ENCODE measurements at places on chromosomes 5 and 9.
A peak's percentile ranks its signal among the peaks of the same experiment; 100 is the strongest.

DNA sequence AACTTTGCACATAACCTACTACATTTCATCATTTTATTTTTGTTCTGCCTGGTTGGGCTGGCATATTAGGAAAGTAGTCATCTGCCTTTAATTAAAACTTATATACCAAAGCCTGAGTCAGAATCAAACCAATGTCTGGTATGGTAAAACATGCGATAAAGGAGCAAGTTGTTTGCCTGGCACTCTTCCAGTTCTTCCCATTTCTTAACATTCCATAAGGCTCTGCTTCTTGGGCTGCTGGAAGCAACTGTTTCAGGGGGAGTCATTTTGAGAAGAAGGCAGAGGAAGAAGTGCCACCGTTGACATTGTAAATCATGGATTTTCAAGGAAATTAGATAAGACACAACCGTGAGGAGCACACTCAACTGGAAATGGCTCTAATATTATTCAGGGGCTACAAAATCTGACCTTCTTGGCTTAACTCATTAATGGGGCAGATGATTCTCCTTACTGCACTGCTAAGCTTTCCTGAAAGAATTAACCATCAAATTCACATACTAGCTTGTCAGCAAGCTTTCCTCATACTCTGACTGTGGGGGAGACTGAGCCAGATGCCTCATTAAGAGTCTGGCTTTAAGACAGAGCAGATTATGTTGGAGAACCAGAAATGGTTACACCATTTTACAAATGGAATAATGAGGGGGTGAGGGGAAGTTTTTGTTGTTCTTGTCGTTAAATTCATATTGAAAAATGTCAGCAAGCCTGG, 391.0 kb downstream of the TMEM232 start:
- H3K4me3 ChIP-seq, result no peak overlapping the region
- H3K36me3 ChIP-seq, result no peaks in the 10 kb centered on the region
- H3K27ac ChIP-seq, result no peak overlapping the region
- no peaks in the 10 kb centered on the region for H3K27me3 ChIP-seq
- no peaks in the 10 kb centered on the region for H3K4me1 ChIP-seq

DNA sequence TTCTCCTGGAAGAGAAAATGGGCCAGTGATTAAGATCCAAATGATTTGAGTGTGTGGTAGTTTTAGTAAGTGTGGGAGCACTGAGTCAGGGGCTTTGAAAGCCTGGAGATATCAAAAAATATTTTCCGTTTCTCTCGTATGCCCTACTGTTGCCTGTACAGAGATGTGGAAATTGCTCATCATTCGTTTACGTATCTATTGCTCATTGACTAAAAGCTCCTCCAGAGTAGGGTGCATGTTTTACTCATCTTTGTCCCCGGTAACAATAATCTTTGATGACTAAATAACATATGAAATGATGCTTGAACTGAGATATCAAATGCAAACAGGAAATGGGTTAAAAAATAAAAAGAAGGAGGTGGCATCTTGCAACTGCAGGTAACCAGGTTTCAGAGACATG, 114.2 kb upstream of the FST start:
- no peaks in the 10 kb centered on the region for H3K36me3 ChIP-seq
- no peak overlapping the region for H3K27ac ChIP-seq
- no peaks in the 10 kb centered on the region for H3K4me1 ChIP-seq
- DNase-seq, result no peak
- no peak overlapping the region for H3K4me3 ChIP-seq

GRCh38 chr9:69867081-69867814, 46.6 kb downstream of the CFAP95 start:
- no peaks in the 10 kb centered on the region for H3K36me3 ChIP-seq
- no peak overlapping the region for H3K4me3 ChIP-seq
- H3K27me3 ChIP-seq, result no peaks in the 10 kb centered on the region
- no peak for DNase-seq

GRCh38 chr5:35458824-35459207, 158.8 kb upstream of the SPEF2 start:
- DNase-seq, result peak; percentile 41
- no peak overlapping the region for H3K27ac ChIP-seq

DNA sequence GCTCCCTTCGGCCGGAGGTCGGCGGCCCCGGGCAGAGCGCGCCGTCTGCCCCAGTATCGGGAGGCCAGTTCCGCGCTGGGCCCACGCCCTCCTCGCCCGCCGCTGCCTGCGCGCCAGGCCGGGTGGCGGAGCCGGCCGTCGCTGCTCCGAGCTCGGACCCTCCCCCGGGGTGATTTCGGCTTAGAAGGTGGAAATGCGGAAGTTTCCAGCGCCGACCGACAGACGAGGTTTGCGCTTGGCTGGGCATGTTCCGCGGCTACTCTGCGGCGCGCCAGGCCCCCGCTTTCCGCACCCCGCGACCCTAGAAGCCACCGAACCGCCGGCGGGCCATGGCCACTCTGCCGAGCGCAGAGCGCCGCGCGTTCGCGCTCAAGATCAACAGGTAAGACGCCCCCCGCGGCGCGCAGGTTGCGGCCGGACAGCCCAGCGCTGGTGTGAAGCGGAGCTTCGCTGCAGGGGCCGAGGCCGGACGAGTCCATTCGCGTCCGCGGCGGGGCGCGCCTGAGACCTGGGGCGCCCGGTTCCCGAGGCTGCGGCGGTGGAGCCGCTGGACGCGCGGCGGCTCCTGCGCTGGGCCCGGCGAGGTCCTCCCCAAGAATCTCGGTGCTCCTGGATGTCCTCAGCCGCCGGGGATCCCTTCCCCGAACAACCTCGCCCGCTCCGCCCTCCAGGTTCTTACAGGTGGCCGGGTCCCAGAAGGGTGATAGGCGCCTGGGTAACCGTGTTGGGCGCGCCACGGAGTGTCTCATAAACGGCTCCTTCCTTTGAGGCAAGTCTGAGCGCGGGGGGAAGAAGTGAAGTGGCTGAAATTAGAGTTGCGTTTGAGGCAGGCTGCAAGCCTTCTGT, at the start of gene DOCK8:
Gene DOCK8, plus strand, starts transcription at position 218 of the 846 bp plus-strand sequence. Its CDS starts 112 bp downstream, at position 330.
- H3K4me3 ChIP-seq, result peak within 1 kb of the TSS; percentile 83
- no peaks in the 10 kb centered on the region for H3K27me3 ChIP-seq
- H3K36me3 ChIP-seq, result no peaks in the 10 kb centered on the region
- peaks cover 40% of the 10 kb centered on the region for H3K4me1 ChIP-seq
- H3K27ac ChIP-seq, result peak within 1 kb of the TSS; percentile 95
- DNase-seq, result peak; percentile 82

DNA sequence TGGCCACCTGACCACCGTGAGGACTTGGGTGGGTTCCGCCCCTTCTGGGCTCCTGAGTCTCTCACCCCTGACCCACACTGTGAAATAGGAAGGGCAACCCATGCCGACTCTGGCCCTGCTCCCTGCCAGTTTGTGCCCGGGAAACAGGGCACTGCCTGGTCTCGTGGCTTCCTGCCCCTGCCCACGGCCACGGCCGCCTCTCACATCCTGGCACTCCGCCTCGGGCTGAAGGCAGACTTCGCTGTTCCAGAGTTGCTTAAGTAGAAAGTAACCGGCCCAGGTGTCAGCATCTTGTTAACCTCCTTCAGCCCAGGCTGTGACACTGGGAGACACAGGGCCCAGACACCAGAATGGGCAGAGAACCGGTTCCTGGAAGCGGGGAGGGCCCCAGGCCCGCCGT, 68.7 kb upstream of the RNU6ATAC start:
- peaks cover under 1% of the 10 kb centered on the region for H3K4me1 ChIP-seq
- H3K27ac ChIP-seq, result no peak overlapping the region
- no peaks in the 10 kb centered on the region for H3K36me3 ChIP-seq
- H3K27me3 ChIP-seq, result no peaks in the 10 kb centered on the region

- peak overlapping the region; percentile 92 for H3K27ac ChIP-seq
- no peaks in the 10 kb centered on the region for H3K36me3 ChIP-seq
- peak overlapping the region; percentile 52 for H3K4me3 ChIP-seq
- no peaks in the 10 kb centered on the region for H3K27me3 ChIP-seq
These were observed 1.3 kb downstream of the ARSB start for GRCh38 chr5:78983601-78984438.

GRCh38 chr9:136054146-136054545, 40.9 kb downstream of the NACC2 start:
- no peak for DNase-seq
- no peaks in the 10 kb centered on the region for H3K36me3 ChIP-seq
- H3K27ac ChIP-seq, result no peak overlapping the region

DNA sequence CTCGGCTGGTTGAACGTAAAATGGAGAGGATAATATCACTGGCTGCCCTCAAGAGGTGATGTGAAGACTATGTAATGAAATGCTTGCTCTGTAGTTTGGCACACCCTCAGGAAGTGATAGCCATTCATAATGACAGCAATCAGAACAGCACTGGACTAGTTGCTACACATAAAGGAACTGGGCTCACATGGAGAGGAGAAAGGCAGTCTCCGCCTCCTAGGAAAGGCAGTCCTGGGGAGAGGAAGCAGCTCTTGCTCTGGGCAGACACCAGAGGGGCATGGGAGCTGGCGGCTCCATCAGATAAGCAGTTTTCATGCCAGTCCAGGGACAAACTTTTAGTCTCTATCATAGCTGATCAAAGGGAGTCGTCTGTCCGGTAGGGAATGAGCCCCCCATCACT, 46.9 kb downstream of the ARHGEF37 start:
- no peaks in the 10 kb centered on the region for H3K27me3 ChIP-seq
- DNase-seq, result no peak
- peaks cover 10% of the 10 kb centered on the region for H3K36me3 ChIP-seq

DNA sequence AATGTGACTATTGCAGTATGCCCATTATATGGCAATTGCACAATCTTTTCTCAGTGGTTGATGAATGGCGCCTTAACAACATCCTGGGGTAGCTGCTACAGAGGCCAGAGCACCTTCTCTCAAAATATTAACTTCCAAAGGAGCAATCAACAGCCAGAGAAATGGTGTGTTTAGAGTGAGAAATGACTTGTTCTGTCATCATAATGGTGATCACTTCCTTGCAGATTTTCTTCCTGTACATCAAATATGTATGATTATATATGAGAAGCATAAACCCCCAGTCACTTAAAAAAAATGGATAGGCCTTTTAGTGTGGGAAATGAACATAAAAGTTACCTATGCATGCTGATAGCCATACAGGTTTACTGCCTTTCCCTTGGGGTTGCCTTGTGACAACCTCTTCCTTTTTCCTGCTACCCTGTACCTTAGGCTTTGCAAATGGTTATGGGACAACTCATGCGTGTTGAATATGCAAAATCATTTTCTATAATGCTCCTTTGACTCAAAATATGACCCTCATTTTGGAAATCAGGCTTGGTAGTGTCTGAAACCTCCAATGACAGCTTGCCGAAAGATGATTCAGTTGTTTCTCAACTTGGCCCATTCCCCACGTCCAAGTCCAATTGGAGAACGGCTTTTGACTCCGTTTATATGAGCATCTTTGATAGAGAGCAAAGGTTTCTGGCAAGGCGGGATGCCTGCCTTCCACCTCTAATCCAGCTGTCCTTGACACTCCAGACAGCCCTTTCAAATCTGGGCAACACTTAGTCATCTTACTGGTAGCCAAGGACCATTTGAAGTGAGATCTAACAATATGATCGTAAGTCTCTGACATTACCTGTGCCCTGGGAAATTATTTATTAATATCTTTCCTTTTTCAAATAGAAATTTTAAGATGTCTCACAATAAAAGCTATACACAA, 69.3 kb downstream of the SLC1A1 start:
- no peak for DNase-seq
- no peaks in the 10 kb centered on the region for H3K4me1 ChIP-seq
- no peaks in the 10 kb centered on the region for H3K27me3 ChIP-seq
- H3K4me3 ChIP-seq, result no peak overlapping the region
- no peaks in the 10 kb centered on the region for H3K36me3 ChIP-seq
- no peak overlapping the region for H3K27ac ChIP-seq

- DNase-seq, result no peak
- H3K4me1 ChIP-seq, result peaks cover 25% of the 10 kb centered on the region
- H3K36me3 ChIP-seq, result no peaks in the 10 kb centered on the region
- H3K27me3 ChIP-seq, result no peaks in the 10 kb centered on the region
- H3K4me3 ChIP-seq, result no peak overlapping the region
- H3K27ac ChIP-seq, result no peak overlapping the region
These were observed 16.2 kb downstream of the PGGT1B start for GRCh38 chr5:115246361-115246991.

DNA sequence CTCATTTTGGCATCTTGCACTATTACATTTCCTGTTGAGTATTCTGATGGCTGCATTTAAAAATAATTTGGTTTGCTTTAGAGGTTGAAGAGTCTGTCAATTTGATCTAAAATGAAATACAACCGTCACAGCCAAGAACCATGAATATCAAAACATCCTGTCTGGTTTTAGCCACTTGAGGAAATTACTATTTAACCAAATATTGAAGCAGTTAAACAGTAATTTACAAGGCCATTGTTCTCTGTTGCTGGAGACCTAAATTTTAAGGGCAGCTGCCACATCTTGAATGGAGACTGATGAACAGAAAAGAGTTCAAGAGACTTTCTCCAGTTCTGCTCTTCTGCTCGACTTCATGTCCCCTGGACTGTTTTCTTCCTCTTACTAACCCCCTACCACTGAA, 549.4 kb downstream of the LRRC70 start:
- no peak overlapping the region for H3K27ac ChIP-seq
- H3K27me3 ChIP-seq, result no peaks in the 10 kb centered on the region
- DNase-seq, result no peak
- H3K36me3 ChIP-seq, result no peaks in the 10 kb centered on the region

- H3K27me3 ChIP-seq, result no peaks in the 10 kb centered on the region
- H3K4me1 ChIP-seq, result peaks cover 36% of the 10 kb centered on the region
- H3K27ac ChIP-seq, result no peak overlapping the region
- H3K4me3 ChIP-seq, result no peak overlapping the region
- DNase-seq, result no peak
- no peaks in the 10 kb centered on the region for H3K36me3 ChIP-seq
These were observed 5.5 kb downstream of the ARHGEF37 start for GRCh38 chr5:149586708-149587318.

DNA sequence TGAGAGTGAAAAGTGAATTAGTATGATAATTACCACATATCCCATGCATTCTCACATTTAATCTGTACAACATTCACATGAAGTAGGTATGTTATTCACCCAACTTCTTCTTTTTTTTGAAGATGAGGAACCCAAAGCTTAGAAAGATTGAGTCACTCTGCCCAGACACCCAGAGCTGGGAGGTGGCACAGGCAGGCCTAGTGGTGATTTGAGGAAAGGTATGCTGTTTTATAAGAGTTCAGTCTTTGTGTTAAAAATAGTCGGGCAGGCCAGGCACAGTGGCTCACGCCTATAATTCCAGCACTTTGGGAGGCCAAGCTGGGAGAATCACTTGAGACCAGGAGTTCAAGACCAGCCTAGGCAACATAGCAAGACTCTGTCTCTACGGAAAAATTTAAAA, 285.3 kb downstream of the NR3C1 start:
- no peak overlapping the region for H3K27ac ChIP-seq
- H3K36me3 ChIP-seq, result no peaks in the 10 kb centered on the region
- H3K4me1 ChIP-seq, result peaks cover 7% of the 10 kb centered on the region
- DNase-seq, result no peak
- no peak overlapping the region for H3K4me3 ChIP-seq
- no peaks in the 10 kb centered on the region for H3K27me3 ChIP-seq

DNA sequence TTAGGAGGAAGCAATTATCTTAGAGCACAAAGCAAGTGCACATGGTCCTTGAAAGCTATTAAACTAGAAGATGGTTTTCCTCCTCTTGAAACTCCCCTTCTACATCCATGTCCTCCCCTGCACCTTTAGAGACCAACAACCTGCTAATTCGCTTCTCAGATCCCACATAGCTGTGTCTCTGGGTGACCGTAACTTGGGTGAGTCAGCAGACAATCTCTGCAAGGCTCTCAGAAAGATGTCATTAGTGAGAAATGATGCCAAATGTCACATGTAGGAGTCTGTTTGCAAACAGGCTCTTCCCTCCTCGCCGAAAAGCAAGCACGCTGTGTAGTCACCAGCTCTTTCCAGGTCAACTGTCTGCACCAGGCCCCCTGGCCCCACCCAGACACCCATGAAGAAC, 291.8 kb downstream of the SLIT3 start:
- H3K36me3 ChIP-seq, result no peaks in the 10 kb centered on the region
- H3K27ac ChIP-seq, result no peak overlapping the region
- H3K27me3 ChIP-seq, result no peaks in the 10 kb centered on the region
- no peak overlapping the region for H3K4me3 ChIP-seq
- no peaks in the 10 kb centered on the region for H3K4me1 ChIP-seq
- no peak for DNase-seq
